NCI-H1417 treated with DMSO at 0.1 percent for 48 hours (cell line): ENCODE measurements at places on chromosomes 6 and 20.

DNA sequence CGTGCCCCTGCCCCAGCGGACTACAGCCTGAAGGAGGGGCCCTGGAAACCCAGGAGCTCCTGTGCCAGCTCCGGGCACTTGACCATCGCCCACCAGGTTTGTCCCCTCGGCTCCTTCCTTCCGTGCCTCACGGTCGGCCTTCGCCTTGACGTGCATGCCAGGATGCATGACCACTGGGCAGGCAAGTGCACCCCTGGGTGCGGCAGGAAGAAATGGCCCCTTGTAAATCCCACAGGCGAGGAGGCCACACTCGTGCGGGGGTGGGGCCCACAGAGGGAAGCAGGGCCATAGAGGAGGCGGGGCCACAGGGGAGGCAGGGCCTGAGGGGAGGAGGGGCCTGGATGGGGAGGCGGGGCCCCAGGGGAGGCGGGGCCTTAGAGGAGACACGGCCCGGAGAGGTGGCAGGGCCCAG lies 81.7 kb downstream of the YTHDF1 start:
- no peak for DNase-seq

DNA sequence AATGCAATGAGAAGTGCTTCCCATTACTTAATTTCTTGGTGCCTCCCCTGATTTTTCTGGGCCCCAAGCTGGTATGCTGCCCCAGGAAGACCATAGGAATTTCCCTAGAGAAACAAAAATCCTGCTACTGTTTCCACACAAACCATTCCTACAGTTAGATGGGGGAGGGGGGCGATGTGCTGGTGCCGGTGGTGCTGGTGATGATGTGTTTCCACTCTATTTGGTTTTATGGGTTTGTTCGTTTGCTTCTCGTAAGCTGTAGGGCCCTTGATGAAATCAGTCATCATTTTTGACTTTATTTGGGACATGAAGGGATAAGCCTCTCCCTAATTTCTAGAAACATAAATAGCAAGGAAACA lies 105.1 kb downstream of the MKKS start:
- DNase-seq, result no peak

- DNase-seq, result peak; percentile 21
Measured at GRCh38 chr6:17599877-17600526, at the start of gene FAM8A1. Gene FAM8A1 (plus strand): TSS chr6:17600302. CDS start chr6:17600410, 108 bp downstream.

DNA sequence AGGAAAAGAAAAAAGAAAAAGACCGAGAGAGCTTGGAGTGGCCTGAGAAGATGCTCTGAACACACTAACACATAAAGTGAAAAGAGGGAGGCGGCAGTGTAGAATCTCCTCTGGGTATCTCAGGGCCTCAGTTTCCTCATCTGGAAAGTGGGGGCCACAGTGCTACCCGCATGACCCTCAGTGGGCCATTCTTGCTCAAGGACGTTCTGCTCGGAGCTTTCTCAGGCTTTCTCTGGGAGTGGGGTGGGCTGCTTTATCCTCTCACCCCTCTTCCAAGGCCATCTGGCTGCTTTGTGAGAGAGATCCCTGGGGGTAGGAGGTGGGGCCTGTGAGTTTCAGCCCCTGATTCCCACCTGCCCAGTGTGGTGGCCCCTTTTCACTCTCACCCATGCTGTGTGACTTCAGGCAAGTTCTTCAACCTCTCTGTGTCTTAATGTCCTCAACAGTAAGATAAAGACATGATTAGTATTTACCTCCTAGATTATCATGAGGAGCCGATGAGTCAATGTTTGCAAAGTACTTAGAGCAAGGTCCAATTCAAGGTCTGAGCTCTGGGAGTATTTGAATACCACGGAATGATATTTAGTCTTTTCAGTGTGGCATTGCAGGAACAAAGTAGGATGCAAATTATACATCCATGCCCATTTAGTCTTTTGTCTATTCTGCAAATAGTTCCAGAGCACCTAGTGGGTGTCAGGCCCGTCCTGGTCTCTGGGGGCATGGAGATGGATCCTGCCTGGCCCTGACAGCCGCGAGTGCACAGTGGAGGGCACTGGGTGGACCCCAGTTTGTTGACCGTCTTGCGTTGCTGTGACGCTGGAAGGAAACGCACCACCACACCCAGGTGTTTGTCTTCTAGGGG lies 34.3 kb downstream of the SRC start:
- DNase-seq, result no peak

DNA sequence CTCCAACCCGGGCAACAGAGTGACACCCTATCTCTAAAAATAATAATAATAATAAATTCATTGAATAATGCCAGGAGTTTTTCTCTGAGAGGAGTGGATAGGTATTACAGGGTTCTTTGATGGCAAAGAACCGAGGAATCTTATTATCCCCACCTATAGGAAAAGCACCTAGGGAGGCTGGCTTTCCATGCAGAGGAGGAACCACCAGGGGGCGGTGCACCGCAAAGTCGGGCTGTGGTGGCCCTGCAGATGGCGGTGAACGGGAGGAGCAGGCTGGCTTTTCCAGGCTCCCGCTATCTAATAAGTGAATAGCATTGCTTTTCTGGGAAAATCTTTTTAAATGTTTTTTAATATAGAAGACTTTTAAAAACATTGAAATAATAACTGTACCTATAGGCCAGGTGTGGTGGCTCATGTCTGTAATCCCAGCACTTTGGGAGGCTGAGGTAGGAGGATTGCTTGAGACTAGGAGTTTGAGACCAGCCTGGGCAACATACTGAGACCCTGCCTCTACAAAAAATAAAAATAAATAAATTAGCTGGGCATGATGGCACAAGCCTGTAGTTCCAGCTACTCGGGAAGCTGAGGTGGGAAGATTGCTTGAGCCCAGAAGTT lies 864.2 kb downstream of the KIF16B start:
- no peak for DNase-seq

- DNase-seq, result no peak
Measured at GRCh38 chr20:43748274-43748673, 21.5 kb upstream of the GTSF1L start.

DNA sequence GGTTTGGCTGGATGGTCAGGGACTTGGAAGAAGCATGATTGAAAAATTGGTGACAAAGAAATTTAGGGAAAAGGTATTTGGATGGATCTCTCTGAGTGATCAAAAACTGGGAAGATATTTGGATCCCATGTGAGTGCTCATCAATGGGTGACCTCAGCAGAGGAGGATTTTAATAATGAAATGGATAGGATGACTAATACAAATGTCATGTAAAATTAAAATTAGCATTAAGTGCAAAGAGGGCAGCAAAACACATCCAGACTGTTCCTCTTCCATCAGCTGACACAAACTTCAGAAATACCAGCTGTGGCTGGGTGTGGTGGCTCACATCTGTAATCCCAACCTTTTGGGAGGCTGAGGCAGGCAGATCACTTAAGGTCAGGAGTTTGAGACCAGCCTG lies 151.7 kb downstream of the THBS2 start:
- no peak for DNase-seq

DNA sequence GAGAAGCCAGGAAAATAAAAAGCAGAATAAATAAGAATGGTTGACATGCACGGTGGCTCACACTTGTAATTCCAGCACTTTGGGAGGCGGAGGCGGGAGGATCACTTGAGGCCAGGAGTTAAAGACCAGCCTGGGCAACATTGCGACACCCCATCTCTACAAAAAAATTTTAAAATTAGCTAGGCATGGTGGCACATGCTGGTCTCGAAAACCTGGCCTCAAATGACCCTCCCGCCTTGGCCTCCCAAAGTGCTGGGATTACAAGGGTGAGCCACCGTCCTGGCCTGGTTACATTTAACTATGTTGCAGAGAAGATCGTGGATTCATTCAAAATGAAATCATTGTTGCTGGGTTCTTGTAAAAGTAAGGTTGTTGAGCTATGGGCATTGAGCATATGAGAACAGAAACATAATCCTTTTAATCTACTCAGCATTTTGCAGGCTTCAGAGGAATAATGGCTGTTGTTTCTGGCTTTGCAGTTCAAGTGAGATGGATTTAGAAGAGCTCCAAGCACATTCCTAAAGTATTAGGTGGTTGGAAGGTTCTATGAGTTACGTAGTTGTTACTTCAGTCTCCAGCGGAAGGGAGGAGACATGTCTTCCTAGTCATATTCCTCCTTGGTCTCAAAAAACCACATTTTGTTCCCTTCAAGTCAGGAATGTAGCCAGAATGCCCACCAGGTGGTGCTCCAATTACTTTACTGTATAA lies 45.6 kb upstream of the RAB23 start:
- no peak for DNase-seq

- DNase-seq, result no peak
Measured at GRCh38 chr6:168160506-168161370, 81.7 kb upstream of the FRMD1 start.

- DNase-seq, result no peak
Measured at GRCh38 chr20:32209850-32210605, 2.3 kb downstream of the POFUT1 start.

- DNase-seq, result no peak
Measured at GRCh38 chr20:45969712-45970634, 2.0 kb downstream of the ZNF335 start.

DNA sequence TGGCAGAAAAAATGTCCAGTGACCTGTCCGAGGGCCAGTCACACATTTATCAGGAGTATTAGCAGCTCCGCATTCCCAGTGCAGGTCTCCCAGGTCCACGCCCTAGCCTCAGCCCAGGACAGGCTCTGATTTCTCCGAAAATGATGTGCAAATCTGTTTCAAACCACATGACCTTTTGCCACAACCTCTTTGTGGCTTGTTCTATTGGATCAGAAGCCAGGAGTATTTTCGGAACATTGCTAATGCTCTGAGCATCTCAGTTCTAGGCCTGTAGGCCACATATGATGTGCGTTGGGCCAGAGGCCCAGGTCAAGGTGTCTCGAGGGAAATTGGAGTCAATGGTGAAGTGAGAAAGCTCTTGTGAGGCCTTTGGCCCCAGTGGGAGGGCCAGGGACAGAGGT lies 40.4 kb downstream of the SNX5 start:
- DNase-seq, result no peak

DNA sequence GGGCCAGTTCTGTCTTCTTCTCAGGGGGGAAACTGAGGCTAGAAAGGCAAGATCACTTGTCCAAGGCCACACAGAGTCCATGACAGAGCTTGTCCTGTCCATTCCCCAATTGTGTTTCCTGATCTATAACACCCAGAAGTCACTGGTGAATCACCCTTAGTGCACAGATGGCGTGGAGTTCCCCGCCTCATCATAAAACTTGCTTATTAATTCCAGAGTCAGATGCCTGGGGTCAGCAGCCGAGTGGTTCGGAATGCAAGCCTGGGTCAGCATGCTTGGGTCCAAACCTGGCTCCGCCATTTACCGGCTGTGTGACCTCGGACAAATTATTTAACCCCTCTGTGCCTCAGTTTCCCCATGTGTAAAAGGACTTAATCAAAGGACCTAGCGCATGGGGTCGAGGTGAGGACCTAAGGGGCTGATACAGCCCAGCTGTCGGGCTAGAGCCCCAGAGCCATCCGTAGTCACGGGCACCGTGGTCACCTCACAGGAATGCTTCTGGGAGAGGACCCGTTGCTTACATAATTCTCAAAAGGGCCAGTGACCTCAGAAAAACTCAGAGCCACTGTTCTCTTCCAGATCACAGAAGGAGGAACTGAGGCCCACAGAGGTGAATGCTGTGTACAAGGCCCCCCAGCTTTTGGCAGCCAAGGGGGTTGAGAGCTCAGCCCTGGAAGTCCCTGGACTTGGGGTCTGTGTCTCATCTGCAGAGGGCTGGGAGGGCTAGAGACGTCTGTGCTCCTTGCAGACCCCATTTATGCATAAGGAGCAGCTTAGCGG lies 1.4 kb upstream of the ZBP1 start:
- DNase-seq, result no peak

DNA sequence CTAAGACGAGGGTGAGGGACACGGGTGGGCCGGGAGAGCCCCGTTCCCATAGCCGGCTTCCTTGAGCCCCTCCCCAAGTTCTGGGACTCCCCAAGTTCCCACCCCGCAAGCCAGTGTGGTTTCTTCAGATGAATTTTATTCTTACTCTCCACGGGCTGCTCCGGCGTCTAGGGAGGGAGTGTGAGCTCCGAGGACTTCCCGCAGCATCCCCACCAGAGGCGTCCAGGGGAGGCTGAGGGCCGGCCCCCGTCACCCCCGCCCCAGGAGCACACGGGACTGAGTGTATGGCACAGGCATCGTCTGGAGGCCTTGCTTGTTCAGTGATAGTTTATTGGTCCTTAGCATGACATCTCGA lies 10.0 kb upstream of the SLC4A11 start:
- no peak for DNase-seq

DNA sequence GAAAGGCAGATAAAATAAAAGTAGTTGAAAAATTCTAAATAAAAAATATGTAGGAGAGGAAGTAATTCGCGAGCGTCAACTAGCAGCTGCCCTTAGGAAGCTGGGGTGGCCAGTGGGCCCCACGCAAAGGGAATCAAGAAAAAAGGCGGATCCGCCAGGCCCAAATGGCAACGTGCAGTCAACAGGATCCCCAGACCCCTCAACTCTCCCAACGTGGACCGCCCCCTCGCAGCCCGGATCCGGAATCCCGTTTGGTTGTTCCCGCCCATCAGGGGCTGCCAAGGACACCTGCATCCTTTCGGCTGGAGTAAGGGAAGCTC lies 296 bp downstream of the DZANK1 start:
- DNase-seq, result peak; percentile 64

- DNase-seq, result no peak
Measured at GRCh38 chr20:62688855-62689460, 19.7 kb upstream of the NTSR1 start.

DNA sequence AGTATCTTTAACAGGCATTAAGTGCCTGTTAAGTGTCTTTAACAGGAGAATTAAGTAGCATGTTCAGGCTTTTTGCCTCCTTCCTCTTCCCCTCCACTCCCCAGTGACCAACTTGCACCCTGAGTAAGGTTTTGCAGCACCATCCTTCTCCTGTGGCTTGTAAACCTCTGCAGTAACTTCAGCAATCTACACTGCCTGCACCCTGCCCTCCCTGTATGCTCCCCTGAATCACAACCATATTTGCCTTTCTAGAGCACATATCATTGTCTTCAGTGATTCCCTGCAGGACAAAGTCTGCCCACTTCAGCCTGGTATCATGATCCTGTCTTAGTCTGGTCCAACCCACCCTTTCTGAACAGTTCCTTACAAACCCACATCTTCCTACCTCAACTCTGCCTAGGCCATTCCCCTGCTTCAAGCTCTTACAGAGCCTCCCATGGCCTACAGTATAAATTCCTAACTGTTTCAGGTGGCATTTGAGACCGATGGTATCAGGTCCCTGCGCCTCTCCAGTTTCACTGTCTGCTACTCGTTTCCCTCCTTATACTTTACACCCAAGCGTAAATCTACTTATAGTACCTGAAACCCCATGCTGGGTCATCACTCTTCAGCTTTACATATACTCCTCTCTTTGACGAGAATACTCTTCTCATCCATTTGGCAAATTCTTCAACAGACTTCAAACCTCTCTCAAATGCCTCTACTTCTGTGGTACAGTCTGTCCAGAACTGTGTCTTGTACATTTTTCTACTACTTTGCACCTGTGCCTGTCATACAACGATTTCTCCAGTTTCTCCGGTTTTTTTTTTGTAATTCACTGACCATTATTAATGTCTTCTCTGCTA lies 69.8 kb downstream of the ZHX3 start:
- DNase-seq, result no peak

DNA sequence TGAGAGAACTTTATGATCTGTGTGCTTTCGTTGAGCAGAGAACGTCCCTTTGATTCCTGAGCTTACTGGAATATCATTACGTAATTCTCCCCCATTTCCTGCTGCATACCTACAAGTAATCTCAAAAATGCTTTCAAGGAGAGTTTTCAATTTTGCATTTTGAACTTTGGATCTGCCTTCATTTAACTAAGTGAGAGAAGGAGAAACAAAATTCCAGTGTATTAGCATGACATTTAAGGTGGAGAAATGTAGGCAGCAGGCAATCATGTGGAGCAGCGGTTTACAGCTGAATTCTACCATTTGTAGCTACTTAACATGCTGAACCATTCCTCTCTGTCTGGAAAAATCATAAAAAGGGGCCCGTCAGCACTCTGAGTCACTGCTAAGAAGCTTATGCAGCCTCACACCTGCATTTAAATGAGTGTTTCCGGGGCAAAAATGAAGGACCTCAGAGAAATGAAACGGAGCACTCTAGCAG lies 451.5 kb downstream of the PLCB1 start:
- DNase-seq, result no peak
